ENCODE measurements at places on chromosomes 12 and 14.

DNA sequence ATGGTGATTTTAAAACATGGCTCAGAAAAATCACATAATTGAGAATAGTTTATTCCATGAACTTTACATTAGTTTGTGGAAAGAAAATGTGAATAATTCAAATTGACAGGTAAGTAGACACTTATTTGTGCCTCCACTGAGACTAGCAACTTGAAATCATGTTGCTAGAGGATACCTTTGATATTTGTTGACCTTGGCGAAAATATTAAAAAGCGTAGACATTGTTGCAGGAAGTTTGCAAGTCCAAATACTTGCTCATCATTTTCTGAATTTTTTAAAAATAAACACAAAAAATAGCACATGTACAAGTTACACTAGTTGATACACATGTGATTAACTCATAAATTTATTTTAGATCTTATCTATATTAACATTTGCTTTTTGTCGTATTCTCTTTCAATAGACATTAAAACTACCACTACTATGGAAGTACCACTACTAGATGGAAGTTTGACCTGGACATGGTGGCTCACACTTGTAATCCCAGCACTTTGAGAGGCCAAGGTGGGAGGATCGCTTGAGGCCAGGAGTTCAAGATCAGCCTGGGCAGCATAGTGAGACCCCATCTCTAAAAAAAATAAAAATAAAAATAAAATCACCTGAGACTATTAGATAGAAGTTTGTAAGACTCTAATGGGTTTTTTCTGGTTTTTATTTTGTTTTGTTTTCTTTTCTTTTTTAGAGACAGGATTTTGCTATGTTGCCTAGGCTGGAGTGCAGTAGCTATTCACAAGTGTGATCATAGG, 24.3 kb downstream of the VEZT start:
- DNase-seq, result no peak

- no peak for DNase-seq
Observed at GRCh38 chr14:60079723-60080122, 12.0 kb upstream of the PCNX4 start.

- DNase-seq, result peak; percentile 51
Observed at GRCh38 chr12:105561546-105562198, 231.2 kb downstream of the C12orf75 start.

- DNase-seq, result peak; percentile 84
Observed at GRCh38 chr12:46473634-46474329, 101.2 kb upstream of the SLC38A2 start.

DNA sequence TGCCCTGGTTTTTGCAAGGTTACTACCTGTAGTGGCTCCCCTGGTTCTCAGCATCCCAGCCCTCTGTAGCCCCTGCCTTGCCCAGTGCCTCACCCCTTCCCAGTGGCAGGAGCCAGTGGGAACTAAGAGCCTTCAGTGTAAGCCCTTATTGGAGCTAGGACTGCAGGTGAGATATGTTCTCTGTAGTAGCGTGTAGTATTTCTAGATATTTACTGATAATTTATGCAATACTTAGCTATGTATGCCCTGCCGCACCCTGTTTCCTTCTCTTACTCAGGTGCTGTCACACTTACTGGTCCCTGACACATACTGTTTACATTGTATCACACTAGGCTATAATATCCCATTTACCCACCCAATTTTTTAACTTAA, 3.6 kb downstream of the BMAL2 start:
- DNase-seq, result no peak

DNA sequence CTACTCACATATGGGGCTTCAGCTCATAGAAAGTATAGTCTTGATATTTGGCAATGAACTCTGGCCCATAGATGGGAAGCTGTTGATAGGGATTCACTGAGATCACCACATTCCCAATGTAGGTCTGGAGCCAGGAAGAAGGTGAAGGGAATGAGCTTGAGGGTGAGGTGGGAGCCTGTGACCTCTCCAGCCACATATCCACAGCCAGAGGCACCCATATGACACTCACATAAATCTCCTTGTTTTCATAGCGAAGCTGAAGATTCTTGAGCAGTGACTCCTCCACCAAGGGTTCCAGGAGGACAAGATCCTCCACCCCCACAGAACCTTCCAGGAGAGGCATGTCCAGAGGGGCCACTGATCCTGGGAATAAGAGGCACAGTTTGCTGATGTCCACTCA, 1.9 kb downstream of the MYO1A start:
- DNase-seq, result no peak

DNA sequence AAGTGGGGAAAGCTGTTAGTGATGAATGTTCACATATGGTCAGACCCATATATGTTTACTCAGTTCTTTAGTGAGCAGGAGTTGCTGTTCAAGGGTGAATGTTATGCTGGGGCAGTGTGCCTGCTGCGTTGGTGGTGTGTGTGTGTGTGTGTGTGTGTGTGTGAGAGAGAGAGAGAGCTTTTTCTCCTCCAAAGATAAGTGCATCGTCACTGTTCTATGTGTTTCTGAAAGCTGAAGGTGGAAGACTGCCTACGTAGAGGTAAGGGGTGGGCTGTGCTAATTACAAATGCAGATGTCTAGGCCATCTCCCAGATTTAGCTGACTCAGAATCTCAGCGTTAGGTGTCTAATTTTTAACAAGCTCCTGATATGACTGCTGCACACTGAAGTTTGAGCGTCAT, 10.5 kb downstream of the GABARAPL1 start:
- DNase-seq, result no peak

- no peak for DNase-seq
Observed at GRCh38 chr14:94619297-94619696, 7.1 kb downstream of the SERPINA3 start.

DNA sequence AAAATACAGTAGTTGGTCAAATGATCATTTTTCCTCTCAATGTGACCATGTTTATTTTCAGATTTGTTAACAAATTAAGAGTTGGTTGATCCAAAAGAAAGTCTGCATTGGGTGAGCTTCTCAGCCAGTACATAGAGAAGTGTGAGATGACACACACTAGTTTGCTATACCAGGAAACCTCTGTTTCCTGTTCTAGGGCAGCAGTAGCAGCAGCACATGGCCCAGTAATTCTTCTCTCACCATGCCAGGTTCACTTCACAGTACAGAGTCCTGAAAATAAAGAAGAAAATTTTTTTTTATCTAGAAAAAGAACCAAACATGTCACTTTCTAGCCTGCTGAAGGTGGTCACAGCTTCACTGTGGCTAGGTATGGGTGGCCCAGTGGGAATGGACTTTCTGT, 250.2 kb upstream of the OR4E1 start:
- no peak for DNase-seq

DNA sequence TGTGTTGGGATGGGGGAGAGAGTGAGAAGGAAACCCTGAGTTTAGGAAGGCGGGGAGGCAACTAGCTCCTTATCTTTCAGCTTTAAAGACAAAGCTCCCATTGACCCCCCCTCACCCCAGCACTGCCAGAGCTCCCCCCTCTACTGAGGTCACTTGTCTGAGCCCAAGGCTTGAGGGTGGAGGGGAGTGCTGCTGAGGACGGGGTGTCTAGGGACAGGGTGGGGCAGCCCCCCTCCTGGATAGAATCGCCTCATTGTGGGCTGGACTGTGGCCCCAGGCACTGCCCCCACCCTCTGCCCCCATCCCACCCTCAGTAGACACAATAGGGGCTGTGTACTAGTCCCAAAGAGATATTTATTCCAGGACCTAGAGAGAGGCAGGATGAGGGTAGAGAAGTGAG, 3.0 kb downstream of the ERBB3 start:
- no peak for DNase-seq

DNA sequence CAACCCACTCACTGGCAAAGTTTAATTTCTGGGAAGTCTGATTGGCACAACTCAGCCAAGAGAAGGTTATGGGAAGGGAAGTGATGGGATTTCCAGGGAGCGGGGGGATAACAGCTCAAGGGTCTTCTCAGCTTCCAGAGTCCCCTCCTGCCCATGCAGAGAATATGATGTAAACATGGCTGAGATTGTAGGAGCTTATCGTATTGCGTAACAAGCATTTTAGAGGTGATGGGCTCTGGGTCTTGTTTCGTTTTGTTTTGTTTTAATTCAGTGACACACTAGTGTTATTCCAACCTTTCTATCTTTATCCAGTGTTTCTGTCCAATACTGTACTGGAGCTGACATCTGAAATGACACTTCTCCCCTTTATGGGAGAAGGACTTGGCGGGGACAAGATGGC, 762.1 kb upstream of the TMEM132C start:
- no peak for DNase-seq

GRCh38 chr14:86673523-86673969, 1143.6 kb downstream of the FLRT2 start:
- DNase-seq, result no peak

DNA sequence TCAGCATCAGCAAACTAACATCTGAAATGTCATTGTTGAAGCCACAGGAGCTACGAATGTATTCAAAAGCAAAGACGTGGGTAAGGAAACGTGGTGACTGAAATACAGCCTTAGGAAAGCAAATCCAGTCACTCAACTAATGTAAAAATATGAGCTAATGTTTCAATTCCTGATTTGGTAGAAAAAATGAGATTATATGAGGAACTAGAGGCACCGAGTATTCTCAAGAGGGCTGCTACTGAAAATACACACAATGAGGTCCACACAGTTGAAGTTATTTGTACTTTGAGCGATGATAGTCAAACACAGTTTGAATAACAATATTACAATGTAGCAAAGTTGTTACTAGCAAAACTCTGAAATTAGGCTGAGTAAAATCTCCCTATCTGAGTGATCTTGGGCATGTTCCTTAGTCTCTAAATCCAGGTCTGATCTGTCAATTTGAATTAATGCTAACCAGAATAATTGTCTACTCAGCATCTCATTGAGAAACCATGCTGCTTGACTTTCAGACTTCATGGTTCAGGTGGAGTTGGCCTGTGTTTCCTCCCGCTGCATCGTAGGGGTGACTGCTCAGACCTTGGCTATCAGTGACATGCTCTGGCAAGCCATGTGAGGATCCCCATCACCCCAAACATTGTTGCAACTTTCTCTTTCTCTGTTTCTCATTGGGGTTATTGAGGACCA, 467.1 kb upstream of the SOX5 start:
- no peak for DNase-seq

DNA sequence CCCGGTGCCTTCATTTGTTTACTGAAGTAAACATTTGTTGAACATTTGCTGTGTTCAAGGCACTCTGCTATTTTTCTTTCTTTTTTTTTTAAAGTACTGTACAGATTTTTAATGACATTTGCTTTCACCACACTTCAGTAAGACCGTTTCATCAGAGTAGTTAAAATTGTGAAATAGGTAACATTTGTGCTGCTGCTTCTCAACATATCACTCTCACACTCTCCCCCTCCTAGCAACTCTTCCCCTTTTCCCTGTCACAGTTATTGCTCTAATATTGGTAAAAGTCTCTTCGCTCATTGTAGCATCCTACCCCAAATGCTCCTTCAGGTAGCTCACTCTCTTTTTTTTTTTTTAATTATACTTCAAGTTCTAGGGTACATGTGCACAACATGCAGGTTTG, 49.6 kb downstream of the SRGAP1 start:
- DNase-seq, result no peak

- DNase-seq, result no peak
Observed at GRCh38 chr12:113598815-113599406, 127.2 kb upstream of the LHX5 start.

- DNase-seq, result no peak
Observed at GRCh38 chr12:42761601-42762350, 172.2 kb upstream of the PRICKLE1 start.

DNA sequence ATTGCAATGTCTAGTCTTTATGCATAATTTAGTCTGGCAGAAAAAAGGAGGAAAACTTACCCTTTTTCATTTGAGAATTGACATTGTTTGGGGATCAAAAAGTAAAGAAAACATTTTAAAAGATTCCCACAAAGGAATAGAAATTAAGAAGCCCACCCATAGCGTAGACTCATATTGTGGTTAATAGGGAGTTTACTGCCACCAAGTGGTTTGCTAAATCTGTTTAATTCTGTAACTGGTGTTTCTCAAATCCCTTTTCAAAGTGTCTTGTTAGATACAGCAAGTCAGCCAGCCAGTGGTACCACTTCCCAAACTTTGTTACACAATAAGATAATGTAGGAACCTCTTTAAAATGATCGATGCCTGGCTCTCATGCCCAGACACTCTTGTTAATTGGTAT, 180.3 kb downstream of the IPO8 start:
- DNase-seq, result peak; percentile 29

- DNase-seq, result no peak
Observed at GRCh38 chr14:74552623-74553022, 59.1 kb downstream of the ISCA2 start.

DNA sequence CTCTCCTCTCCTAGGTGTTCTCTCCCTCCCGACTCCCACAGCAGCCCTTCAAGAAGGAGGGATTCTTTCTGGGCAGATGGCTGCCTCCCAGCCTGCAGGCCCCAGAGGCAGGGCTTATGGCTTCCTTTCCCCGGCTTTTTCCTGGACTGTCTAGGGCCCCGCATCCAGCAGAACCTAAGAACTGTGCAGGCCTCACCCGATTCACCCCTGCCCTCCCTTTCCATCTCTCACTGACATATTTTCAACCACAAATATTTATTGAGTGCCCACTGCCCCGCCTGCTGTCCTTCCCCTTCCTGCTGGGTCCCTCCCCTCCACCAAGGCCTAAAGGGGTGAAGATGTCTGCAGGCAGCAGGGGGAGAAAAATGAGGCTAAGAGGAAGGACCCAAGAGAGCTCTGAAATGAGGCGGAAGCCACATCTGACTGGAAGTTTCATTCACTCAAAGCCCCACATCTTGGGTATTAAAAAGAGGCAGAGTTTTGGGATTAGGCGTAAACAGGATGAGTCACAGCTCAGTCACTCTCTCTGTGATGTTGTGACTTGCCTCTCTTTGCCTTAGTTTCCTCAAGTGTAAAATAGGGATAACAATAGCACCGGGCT, 2.9 kb downstream of the SCNN1A start:
- peak; percentile 44 for DNase-seq

- DNase-seq, result no peak
Observed at GRCh38 chr12:5187136-5187535, 143.5 kb downstream of the KCNA5 start.

GRCh38 chr12:49537231-49537751, 1.5 kb upstream of the KCNH3 start:
- no peak for DNase-seq

DNA sequence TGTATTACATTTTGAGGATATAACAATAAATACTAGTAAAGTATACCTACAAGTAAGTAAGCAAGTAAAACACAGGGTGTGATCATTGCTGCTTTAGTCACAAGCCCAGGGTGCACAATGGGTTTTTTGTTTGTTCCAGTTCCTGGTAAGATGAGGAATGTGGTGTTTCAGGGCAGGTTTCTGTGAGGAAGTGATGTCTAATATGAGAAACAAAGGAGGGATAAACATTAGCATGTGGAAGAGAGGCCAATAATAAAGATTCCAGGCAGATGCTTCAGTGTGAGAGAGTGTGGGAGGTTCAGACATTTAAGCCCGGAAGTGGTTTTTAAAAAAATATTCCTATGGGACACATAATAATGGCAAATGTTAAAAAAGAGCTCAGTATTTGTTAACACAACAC, 808.1 kb upstream of the USP15 start:
- no peak for DNase-seq

GRCh38 chr14:104865081-104865630, at the start of gene CEP170B:
TSS of gene CEP170B (plus strand) at chr14:104865268. CDS start at chr14:104868451, 3,183 bp downstream.
- DNase-seq, result no peak

DNA sequence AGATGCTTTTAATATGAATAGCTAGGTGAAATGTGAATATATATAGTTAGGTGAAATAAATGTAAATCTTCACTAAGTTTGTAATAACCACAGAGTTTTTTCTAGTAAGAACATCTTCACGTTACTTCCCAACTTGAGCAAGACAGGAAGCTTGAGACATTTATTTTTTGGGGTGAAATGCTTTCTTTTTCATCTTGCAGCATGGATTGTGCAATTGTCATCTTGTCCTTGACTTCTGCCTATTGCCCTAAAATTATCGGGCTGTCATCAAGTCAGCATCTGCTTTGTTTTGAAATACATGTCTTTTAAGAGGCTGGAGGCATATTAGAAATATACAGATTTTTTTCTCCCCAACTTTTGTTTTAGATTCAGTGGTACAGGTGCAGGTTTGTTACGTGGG, 433.9 kb downstream of the PCNX1 start:
- DNase-seq, result no peak

Data from astrocyte of the cerebellum (primary cell).